ENCODE measurements at places on chromosomes 2 and 18.

- no peak for DNase-seq
Observed at GRCh38 chr18:48968412-48969215, 17.8 kb upstream of the SMAD7 start.

- DNase-seq, result no peak
Observed at GRCh38 chr18:75107931-75108276, 101.0 kb downstream of the PTGR3 start.

DNA sequence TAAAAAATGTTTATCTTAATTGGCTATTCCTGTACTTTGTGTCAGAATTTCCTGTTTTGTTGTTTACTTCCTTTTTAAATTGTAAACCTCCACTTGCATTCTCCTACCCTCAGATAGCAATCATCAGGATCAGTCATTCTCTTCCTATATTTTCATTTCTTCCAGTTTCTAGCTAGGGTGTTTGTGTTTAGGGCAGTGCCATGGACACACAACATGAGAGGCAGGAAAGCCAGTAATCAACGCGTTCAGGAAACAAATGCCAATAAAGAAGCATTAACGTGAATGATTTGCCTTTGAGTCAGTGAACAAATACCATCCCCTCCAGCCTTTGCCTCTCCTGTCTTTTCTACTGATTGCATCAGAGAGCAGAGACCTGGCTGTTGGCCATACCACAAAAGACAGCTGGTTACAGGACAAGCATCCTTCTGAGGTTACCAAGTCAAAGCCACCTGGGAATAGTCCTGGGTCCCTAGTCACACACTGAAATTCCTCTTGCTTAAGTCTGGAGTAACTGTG is 56.7 kb upstream of the FHL2 start:
- DNase-seq, result peak; percentile 88

DNA sequence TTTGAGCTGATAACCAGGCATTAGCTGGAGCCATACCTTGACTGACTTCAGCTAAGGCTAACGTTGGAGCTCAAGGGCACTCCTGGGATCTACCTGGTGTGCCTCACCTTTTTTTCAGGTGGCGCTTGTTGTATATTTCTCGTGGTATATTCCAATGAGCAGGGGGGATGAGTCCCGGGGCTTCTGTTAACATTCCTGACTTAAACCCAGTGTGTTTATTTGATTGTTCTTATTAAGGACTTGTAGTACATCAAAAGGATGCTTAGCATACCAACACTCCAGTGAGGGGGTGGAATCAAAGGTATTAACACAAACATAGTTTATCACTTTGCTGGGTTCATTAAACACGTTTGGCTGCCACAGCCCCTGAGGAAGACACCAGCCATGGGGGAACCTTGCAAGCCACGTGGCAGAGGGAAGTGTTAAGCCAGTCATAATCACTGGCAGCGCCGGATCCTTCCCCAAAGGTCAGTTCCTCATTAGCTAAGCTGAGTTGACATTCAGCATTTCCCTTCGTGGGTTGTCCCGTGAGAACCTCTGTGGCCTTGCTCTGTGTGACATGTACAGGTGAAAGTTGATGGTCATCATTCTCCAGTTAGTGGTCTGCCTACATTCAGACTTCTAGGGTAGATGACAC is 119.5 kb upstream of the MCFD2 start:
- no peak for DNase-seq

- DNase-seq, result no peak
Observed at GRCh38 chr2:40093021-40093675, 314.1 kb upstream of the THUMPD2 start.

Measured in smooth muscle cell of the brain vasculature (primary cell).